ENCODE measurements at places on chromosomes 5 and 9. TPM values are rescaled to one million over a fixed set of nuclear protein-coding genes. Genes with fewer than 3 reads are reported as not detected.

The SPINK6 gene
- polyA plus RNA-seq, result not detected

The PHAX gene
- polyA plus RNA-seq, result 83.0 TPM

The GOLM1 gene
- polyA plus RNA-seq, result 0.50 TPM

The FAM120AOS gene
- 50.2 TPM for polyA plus RNA-seq

The GNA14 gene
- polyA plus RNA-seq, result not detected

The SLC2A8 gene
- polyA plus RNA-seq, result 5.5 TPM

The SPEF2 gene
- 1.6 TPM for polyA plus RNA-seq

The PHYKPL gene
- polyA plus RNA-seq, result 42.9 TPM

The PAX5 gene
- not detected for polyA plus RNA-seq
